Esophagus squamous epithelium (tissue), 5 donors: ENCODE measurements at places on chromosomes 16 and 17.

DNA sequence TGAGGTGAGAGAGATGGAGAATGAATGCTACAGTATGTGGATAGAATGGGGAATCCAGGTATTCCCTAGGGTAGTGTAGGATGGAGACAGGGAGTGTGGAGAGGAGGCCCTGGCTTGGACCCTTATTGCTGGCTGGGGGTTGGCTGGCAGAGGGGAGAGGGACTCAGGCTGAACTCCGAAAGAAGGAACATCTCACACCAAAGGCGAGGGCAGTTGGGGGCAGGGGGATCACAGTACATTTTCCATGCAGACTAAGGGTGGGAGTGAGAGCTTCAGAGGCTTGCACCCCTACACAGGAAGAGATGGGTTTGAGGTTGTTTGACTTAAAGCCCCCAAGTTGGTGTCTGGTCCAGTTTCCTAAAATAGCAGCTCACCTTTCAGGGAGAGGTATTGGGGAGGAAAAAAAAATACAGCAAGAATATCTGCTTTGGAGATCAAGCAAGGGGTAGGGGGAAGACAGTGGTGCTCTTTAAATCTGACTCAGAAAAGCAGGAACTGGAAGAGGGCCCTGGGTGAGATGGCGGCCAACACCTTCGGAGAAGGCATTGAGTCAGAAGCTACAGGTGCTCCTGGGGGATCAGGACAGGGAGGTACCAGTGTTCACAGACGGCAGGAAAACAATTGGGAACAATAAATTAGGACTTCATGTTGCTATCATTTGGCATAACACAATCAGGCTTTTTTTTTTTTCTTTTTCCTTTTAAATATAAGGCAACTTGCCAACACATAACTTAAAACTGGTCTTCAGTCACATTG lies 12.4 kb downstream of the TRAF4 start:
- DNase-seq = no peak

GRCh38 chr17:55285340-55286301 lies 20.9 kb downstream of the HLF start:
- no peak for DNase-seq

GRCh38 chr17:28634206-28634865 lies 10.6 kb downstream of the BLTP2 start:
- DNase-seq = no peak

DNA sequence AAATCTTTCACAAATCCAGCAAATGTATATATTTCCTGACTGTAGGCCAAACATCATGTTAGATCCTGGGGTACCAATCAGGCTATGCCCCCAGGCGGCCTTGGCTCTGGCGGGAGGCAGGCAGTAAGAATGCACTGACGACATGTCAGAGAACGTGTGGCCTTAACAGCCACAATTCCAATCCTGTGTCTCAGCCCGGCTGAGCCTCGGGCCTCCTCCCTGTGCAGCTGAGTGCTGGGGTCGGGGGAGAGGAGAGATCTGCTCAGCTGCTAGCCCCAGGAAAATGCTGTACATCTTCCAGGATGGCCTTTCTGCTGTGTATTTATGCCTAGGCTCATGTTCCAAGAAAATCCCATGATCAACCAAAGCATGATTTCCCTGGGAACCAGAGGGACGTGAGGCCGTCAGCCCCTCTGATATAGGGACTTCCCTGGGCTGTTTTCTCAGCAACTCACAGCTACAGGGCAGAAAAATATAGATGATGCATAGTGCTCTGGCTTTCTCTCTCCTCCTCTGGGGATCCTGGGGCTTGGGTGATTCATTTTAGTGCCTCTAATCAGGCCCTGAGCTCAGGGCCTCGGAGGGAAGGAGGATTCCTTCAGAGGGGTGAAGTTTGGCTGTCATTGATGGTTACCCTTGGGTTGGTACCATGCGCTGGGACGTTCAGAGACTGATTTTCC lies 604.0 kb downstream of the HS3ST4 start:
- no peak for DNase-seq

DNA sequence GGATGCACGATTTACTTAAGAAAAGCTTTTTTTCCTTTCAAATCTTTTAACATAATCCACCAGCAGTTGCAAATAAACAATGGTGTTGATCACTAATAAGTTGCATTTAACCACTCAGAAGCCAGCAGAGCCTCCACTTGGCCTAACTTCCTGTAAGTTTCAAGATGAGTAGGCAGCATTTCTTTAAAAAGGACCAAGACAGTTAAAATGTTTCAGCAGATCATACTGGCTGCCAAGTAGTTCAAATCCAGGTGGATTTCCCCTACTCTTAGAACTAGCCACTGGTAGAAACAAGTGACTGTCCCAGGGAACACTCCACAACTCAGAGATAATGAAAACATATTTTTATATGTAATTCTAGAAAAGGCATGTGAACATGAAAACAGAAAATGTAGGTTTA lies 17.0 kb upstream of the RFFL start:
- DNase-seq = no peak

- DNase-seq = no peak
Measured at GRCh38 chr17:61366715-61367413, 32.8 kb upstream of the TBX2 start.

- no peak for DNase-seq
Measured at GRCh38 chr17:11803231-11803969, 193.9 kb downstream of the ZNF18 start.

GRCh38 chr17:30930495-30930894 lies 8.8 kb downstream of the ADAP2 start:
- no peak for DNase-seq

GRCh38 chr16:80705596-80705995 lies 98.8 kb downstream of the CDYL2 start:
- no peak for DNase-seq

- no peak for DNase-seq
Measured at GRCh38 chr16:9134739-9135138, 43.3 kb downstream of the HAPSTR1 start.

DNA sequence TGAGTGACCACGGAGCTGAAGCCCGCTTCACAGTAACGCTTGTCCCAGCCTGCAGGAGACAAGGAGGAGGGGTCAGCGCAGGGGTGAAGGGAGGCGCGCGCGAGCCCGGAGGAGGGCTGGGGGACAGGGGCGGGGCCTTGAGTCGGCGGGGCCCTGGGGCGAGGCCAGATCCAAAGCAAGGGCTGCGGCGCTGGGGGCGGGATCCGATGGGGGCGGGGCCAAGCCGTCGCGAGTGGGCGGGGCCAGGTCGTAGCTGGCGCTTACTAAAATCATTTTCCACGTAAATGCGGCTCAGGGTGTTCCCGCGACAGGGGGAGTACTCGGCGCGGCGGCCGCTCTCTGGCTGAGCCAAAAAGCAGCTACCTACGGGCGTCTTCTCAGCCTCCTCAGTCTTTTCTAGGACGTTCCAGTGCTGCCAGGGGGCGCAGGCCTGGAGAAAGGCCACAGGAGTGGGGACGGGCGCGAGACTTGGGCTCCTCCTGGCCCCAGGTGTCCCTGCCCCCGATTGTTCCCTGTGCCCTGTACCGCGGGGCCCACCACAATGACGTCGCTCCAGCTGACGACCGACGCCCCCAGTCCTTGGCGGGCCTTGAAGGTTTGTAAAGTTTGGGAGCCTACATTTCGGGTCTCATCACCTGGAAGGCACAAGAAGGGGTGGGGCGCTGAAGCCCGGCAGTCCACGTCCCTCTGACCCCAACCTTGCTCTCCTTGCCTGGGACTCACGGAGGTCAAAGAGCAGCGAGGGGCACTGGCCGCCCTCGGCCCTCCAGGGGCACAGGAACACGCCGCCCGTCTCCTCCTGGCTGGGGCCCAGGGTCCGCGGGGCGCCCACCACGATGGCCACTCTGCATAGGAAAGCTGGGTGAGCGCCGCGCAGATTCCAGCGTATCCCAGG lies 3.9 kb downstream of the ITGA2B start:
- no peak for DNase-seq

GRCh38 chr17:70661342-70662222 lies 492.2 kb downstream of the KCNJ2 start:
- no peak for DNase-seq

DNA sequence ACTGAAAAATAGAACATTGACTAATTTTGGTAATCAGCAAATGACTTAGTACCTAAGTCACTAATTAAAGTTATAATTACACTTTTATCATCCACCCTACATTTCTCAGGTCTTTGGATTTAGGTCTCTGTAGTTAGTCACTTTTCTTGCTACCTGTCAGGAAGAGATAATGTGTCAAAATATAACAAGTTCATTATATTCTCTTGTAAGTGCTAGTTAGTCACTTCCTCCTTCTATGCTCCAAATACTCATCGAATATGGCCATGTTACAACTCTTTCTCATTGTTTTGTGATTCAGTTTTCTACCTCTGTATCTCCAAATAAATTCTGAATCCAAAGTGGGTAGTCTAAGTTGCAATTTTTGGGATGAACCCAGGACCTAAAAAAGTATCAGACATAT lies 163.5 kb upstream of the KIF2B start:
- DNase-seq = no peak

DNA sequence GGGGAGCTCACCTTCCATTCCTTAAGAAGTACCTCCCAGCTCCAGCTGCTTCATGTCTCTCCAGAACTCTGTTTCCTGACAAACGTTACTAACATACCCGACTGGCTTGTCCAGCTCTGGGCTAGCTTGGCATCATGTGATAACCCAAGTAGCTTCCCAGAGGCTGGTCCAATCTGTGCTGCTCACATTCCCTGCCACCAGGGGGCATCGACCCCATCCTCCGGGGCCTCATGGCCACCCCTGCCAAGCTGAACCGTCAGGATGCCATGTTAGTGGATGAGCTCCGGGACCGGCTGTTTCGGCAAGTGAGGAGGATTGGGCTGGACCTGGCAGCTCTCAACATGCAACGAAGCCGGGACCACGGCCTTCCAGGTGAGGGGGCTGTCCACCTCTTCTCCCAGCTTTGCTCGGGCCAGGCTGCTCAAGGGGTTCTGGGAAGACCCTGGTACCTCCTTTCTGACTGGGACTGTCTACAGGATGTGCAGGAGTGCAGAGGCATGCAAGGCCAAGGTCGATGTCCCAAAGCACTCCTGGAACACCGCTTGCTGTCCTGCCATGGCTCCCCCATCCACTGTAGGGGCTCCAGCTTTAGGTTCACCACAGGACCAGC lies 7.6 kb downstream of the EPX start:
- no peak for DNase-seq

DNA sequence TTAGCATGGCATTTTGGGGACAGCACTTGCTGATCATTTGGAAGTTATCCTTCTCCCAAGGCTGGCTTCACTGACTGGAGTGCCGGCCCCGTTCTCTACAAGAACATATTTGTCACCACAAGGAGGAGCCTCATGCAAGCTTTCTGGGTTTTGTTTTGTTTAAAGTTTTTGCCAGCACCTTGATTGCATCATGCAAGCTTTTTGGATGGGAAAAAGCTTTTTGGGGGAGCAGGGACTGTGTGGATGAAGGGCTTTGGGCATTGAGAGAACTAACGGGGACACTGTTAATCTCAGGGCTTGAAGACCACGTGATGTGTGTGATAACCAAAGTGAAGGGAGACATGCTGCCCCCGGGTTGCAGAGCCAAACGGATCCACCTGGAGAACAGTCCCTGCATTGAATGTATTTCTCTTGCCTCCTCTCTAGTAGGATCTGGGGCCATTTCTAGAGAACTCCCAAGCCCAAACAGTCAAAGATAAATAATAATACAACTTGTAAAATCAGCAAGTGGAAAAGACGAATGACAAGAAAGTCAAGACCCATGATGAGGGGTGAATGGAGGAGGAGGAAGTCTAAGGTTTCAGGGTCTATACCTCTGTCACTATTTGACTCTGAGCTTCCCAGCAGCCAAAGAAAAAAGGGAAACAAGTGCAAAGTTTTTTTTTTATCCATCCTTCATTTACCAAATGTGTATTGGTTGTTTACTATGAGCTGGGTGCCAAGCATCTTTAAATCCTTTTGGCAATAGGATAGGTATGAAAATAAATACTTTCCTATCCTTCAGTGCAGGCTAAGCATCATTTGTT lies 17.2 kb downstream of the TMEM114 start:
- DNase-seq = no peak

DNA sequence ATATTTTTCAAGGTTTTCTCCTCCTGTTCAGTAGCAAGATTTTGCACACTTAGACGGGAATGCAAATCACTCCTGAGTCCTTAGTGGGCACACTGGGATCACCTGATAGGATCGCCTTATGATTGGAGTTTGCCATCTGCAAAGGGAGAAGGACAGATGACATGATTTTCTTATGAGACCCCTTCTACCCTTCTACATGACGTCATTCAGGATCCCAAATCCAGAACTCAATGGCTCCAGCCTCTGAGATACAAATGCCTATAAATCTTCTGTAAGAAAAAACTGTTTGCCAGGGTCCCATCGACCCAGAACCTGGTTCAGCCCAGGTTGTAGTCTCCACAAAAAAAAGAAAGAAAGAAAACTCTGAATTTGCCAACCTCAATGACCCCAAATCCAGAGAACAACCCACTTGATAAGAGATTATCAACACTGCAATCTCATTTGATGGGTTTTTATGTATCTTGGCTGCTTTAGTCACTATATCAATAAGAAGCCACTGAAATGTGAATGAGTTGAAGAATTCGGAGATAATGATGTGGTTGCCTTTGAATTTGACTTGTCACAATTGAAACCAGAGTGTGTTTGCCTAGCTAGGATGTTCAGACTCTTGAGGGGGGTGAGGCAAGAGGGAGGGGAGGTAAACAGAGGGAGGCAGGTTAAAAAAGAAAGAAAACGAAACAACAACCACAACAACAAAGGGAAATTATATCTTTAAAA lies 6.7 kb downstream of the ZNF423 start:
- DNase-seq = no peak

- DNase-seq = no peak
Measured at GRCh38 chr17:68613739-68614298, 12.7 kb upstream of the FAM20A start.

DNA sequence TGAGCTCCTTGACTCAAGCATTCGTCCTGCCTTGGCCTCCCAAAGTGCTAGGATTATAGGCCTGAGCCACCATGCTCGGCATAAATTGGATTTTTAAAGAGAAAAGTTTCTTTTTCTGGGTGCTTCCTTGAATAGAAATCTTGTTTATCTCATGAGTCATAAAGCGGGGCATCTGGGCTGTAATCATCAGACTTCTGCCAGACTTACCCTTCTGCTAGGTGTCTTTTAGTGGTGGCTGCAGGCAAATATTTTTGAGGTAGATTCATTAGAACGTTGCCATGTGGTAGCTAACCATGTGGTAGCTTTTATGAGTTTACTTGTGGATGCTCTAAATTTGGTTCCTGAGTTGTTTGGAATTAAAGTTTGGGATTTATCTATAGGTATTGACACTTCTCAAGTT lies 13.4 kb downstream of the PGS1 start:
- DNase-seq = no peak

GRCh38 chr16:85571813-85572619 lies 41.1 kb upstream of the GSE1 start:
- DNase-seq = no peak
